ENCODE measurements at places on chromosomes 3 and 15.

- DNase-seq, result no peak
Measured at GRCh38 chr3:64184621-64185020, 40.6 kb downstream of the PRICKLE2 start.

GRCh38 chr3:177731644-177732268, 534.5 kb upstream of the TBL1XR1 start:
- DNase-seq, result no peak

DNA sequence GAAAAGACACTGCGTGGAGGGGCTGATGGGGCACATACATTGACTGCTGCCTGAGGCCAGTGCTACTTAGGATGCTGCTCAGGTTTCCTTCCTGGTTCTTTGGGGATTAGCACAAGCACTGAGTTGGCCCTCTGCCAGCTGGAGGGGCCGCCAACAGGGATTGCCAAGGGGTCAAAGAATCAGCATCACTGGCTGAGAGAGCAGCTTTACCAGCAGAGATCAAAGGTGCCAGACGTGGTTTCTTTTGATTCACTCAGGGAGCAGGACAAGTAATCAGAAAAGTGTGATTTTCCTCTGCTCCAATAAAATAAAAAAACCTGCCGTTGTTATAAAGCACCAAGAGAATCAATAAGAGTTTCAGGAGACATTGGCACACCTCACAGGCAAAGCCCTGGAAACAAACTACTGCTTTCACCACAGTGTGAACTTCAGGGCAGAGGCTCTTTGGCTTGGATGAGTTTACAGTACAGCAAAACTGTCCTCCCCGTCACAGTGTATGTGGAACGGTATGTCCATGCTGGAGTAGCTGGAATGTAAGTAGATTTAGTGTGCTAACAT, 45.8 kb upstream of the FSIP1 start:
- DNase-seq, result no peak

DNA sequence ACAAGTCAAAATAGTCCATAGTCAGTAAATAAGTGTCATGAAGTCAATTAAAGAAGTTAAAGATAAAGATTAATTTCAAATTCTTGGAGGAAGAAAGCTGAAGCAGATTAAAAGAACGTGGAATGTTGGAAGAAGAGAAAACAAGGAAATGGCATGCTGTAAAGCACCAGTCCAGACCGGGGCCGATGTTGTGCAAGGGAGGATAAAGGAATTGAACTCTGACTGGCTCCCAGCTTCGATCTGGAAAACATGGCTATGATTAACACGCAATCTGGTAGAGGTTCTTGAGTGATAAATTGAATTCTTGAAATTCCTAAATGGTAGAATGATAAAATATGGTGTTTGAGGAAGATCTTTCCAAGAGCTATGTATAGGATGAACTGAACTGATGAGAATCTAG, 194.4 kb downstream of the MEIS2 start:
- DNase-seq, result no peak

GRCh38 chr3:69251078-69251805, 128.8 kb upstream of the LMOD3 start:
- DNase-seq, result no peak

- no peak for DNase-seq
Measured at GRCh38 chr3:195838714-195839113, 27.0 kb upstream of the MUC4 start.

- DNase-seq, result peak; percentile 81
Measured at GRCh38 chr3:150761831-150762661, 923 bp downstream of the SIAH2 start.

GRCh38 chr3:105495021-105495420, 128.3 kb downstream of the ALCAM start:
- DNase-seq, result no peak

DNA sequence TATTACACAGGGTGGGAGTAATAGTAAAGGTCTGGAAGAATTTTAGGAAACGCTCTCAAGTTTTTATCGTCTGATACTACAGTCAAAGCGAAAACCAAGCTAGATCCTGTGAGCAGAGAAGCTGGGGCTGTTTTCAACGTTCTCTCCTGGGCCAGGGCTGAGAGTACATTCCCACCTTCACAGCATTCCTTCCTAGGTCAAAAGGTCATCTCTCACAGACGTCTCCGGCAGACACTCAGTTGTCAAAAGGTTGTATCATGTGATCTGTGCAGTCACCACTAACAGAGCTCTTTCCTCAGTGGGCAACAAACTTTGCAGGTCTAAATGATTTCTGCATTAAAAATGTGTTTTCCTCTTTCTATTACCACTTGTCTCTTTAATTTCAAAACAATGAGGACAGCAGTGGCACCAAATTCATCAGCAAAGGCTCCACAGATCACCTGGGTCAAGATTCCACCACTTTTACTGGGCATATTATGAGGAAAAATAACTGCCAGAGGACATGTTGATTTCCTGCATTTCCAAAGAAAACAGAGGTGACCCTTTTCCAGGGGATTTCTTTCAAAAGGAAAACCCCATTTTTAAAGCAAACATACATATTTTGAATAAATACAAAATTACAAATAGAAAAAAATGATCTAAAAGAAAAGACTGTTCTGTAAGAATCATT, 41.9 kb downstream of the MEIS2 start:
- no peak for DNase-seq

- no peak for DNase-seq
Measured at GRCh38 chr3:78957456-78957855, 810.3 kb downstream of the ROBO1 start.

- DNase-seq, result no peak
Measured at GRCh38 chr3:161508852-161509477, 12.4 kb downstream of the OTOL1 start.

DNA sequence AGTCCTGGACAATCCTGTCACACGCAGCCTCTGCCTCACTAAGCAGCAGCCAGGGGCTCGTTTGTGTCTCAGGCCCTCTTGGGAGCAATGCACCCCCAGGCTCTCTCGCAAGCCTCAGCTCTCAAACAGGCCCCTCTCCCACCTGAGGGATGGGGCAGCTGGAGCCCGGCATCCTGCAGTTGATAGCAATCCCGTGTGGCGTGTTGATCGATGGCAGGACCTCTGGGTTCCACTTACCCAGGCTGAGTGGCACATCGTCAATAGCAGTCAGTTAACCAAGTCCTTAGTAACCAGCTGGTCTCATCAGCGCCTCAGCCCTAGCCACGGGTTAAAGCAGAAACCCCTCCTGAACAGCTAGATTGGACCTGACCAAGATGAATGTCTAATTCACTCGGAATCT, 36.5 kb upstream of the PLXNA1 start:
- peak; percentile 42 for DNase-seq

- no peak for DNase-seq
Measured at GRCh38 chr3:182294256-182294655, 499.0 kb upstream of the ATP11B start.

- DNase-seq, result peak; percentile 76
Measured at GRCh38 chr3:66822186-66823008, 175.7 kb upstream of the KBTBD8 start.
